ENCODE measurements at places on chromosomes 6 and 20.

DNA sequence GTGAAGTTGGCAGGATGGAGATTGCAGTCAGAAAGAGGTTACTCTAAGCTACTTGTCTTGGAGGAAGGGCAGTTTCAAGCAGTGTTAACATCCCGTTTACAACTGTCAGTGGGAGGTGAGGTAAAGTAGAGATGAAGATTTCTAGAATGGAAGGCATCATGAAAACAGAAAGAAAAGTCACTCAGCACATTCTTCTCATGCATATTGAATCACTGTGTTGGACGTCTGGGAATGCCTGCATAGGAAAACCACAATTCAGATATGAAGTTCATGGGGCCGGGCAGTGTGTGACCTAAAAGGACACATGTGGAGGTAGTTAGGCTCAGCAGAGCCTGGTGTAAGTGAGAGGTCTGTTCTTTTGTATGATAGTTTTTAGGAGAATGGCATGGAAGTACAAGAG, 73.5 kb upstream of the LAMP5 start:
- DNase-seq, result no peak

GRCh38 chr6:53986721-53987521, 124.3 kb upstream of the MLIP start:
- DNase-seq, result peak; percentile 11

GRCh38 chr6:15453186-15453585, 207.3 kb downstream of the JARID2 start:
- no peak for DNase-seq

- no peak for DNase-seq
Measured at GRCh38 chr6:116218866-116219265, 35.0 kb downstream of the TSPYL4 start.

DNA sequence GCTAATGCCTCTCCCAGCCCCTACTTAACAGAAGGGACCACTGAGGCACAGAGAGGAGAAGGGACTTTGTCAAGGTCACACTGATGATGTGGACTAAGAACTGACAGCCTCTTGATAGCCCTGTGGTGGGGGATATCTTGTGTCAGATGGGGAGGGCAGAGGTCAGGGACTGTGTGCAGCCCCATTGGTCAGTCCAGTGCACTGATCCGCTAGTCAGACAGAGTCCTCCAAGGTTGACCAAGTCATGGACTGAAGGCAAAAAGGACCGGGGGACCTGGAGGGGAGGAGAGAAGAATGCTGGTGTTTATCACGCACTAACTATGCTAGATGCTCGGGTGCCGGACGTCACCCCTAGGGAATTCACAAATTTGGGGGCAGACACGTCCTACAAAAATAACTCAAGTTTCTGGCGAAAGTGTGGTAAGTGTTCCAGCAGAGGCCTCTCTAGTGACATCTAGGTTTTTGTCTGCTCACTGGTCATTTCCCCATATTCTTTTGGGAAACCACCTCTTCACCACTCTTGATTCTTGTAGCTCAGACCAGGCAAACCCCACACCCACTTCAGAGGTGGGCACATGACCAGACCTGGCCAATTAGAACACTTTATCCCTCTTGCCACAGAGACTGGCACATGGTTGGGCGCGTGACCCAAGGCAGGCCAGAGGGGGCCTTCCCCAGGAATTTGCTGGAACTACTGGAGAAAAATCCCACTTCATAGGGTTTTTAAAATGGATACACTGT, 21.0 kb downstream of the TCF15 start:
- DNase-seq, result no peak

GRCh38 chr20:34713194-34713943, 9.2 kb downstream of the TP53INP2 start:
- DNase-seq, result no peak

DNA sequence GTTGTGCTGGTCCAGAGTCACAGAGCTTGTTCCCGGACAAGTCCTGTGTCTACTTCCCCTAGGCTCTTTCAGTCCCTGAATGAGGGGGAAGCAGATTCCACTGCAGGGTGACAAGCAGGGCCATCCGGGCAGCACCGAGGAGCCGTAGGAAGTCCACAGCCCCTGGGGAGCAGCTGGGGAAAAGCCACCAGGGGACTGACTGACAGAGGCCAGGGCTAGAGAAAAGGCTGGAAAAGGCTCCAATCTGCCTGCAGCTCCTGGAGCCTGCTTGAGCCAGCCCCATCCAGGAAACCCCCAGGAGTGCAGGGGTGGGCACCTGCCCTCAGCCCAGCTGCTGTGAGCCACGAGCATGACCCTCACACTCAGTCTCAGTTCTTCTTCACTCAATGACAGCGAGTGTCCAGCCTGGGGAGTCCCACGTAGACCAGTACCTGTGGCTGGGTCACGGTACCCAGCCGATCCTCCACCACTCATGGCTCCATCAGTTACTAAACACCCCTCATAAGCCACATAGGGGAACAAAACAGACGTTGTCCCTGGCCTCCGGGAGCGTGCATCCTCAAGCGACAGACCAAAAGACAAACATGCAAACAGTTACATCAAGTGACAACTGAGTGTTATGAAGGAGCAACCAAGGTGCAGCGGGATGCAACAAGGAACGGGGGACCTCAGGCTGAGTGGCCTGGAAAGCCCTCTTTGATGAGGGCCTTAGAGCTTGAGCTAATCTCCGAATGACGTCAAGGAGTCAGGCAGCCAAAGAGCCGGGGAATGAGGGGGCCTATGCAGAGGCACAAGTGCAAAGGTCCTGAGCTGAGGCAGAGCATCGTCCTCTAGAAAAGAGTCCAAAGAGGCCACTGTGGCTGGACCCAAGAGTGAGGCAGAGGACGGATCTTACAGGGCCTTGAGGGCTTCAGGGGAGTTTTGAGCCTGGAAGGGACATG, 24.8 kb upstream of the VSTM2L start:
- peak; percentile 52 for DNase-seq

DNA sequence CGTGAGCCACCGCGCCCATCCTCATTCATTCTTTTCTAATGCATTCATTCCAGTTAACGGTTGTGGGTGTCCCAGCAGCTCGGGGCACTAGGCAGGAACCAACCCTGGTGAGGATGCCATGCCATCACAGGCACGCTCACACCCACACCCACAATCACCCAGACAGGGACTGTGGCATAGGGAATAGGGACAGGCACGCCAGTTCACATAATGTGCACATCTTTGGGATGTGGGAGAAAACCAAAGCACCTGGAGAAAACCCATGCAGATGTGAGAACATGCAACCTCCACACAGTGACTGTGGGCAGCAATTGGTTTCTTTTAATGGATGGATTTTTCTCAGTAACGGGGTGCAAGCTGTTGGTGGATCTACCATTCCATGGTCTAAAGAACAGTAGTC, 64.3 kb downstream of the IRF4 start:
- DNase-seq, result no peak

GRCh38 chr6:88725111-88725975, 238.1 kb downstream of the RNGTT start:
- peak; percentile 4 for DNase-seq

- DNase-seq, result no peak
Measured at GRCh38 chr6:20837189-20837588, 302.9 kb downstream of the CDKAL1 start.

DNA sequence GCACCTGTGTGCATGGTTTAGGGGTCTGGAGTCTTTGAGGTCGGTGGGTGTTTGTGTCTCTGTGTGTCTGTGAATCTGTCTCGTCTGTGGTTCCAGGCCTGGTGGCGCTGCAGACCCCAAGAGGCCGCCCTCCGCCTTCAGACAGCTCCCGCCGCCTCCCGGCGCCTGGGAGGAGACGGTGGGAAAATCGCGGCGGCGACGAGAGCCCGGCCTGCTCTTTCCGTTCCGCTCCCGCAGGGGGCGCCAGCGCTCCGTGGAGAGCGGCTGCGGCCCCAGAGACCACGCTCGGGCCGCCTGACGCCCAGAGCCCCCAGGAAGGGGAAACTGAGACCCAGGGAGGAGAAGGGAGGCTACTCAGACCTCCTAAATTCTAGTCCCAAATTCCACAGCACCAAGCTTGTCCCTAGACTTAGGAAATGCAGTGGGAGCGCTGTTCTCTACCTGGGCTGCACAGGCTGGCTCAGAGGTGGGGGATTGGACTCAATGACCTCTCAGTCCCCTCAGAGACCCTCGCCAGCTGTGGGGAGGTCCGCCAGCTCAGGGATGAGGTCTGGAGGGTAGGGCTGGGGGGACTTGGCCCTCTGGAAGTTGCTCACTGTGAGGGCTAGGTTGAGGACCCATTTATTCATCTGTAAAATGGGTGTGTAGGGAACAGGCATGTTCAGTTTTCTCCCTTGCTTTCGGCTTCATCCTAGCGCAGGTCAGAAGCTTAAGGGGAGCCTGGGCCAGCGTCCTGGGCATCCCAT, 36.9 kb upstream of the BLCAP start:
- peak; percentile 80 for DNase-seq

GRCh38 chr6:109373762-109374161, 8.5 kb downstream of the CD164 start:
- DNase-seq, result no peak

- DNase-seq, result no peak
Measured at GRCh38 chr6:152502421-152503188, 134.6 kb downstream of the SYNE1 start.

GRCh38 chr6:135566311-135567068, 69.0 kb upstream of the AHI1 start:
- DNase-seq, result no peak

DNA sequence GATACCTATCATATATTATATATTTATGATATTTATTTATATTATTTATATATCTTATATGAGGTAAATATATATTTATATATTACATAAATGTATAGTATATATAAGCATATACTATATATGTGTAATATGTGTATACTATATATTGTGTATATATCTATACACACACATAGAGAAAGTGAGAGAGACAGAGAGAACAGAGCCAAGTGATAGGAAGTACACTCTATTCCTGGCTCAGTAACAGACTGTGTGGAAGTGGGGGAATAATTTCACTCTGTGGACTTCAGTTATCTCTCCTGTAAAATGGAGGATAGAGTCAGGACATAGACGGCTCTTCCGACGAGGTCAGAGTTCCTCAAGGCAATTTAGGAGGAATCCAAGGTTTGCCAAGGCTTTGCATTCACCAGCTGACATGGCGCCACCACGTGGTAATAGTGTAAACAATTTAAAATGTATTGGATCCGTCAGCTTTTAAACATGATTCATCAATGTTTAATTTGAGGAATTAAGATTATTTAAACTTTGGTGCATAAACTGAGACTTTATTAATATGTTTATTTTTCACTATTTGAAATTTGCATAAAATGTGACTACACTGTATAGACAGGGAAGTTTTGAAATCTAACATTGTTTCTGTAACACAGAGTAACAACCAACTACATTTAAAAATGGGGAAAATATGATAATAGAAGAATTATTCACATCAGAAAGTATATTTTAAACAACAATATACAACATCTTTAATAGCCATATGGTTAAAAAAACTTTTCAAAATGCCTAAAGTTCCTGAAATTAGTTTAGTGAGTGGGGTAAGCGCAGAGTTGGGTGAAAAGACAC, 75.4 kb upstream of the TMEM244 start:
- DNase-seq, result peak; percentile 45

DNA sequence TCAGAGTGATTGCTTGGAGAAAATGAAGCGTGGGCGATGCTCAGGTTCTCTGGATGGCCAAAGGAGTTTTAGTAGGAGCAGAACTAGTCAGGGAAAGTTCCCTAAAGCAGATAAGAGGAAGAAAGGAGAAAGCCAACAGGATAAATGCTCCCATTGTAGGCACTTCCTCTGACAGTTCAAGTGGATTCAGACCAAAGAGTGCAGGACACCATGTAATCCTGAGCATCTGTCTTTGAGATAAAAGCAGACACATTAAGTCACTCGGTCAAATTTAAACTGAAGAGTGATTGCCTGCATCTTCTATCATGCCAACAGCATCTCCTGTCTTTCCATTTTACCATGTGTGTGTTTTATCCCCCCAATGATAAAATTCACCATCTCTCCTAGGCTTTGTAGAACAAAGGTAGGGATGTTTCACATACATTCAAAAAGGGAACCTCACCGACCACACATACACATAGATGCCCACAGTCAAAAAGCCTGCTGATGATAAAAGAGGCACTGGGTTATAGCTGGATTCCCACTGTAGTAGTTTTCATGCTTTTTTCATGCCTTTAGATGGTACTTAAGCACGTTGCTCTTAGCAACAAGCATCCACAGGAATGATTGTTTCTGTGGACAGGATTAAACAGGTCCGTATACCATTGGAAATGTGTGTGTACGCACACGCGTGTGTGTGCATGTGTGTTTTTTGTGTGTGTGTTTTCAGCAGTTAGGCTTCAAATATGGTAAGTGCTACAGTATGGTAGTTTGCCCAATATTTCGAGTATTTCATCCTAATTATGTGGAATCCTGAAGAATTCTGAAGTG, 7.0 kb downstream of the GRIK2 start:
- no peak for DNase-seq

GRCh38 chr6:46263707-46264086, 92.9 kb upstream of the ENPP5 start:
- DNase-seq, result no peak

- peak; percentile 54 for DNase-seq
Measured at GRCh38 chr6:37698264-37699137, 818 bp upstream of the MDGA1 start.

GRCh38 chr6:14738933-14739332, 506.9 kb upstream of the JARID2 start:
- peak; percentile 82 for DNase-seq

DNA sequence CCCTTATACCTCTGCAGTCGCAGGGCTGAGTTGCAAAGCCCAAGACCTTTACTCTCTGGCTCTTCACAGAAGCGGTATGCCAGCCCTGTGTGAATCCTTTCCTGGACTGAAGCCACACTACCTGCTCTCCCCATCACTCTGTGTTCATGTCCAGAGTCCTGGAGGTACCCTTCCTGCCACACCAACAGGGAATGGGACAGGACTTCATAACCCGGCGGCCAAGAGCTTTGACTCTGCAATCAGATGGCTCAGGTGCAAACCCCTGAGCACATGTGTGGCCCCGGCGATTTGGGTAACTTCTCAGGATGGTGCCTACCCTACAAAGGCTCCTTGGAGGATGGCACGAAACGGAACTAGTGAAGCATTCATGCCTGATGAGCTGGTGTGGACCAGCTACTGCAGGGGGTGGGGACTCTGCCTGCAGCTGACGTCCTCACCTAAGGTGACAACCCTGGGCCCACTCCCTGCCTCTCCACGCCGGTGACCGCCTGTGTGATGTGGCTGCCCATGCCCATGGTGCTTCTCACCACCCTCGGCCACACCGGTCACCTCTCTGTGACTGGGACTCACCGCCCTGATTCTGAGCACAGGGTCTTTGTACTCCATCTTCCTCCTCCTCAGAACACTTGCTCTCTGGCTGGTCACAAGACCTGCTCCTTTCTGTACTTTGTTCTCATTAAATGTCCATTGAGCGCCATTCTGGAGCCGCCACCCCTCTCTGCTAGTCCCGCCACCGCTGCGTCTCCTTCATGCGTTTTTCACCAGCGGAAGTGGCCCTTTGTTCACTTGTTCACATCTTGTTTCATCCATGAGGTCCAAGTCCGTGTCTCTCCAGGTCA, 116.7 kb downstream of the SULF2 start:
- no peak for DNase-seq

DNA sequence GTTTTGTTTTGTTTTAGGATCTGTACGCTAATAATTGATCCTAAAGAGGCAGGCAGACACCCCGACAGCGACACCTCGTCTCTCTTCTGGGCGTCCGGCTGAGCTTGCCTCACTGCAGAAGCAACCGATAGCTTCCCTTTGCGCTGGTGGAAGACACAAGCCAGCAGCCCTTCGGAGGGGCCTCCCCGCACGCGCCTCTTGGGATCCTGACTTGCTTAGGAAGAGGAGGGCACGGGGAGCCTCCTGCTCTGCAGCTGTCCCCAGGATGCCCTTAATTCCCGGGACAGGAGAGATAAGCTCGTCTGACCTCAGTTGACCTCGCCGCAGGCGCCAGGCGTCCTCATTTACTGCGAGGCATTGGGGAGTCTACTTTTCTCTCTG, 94.0 kb downstream of the CD83 start:
- DNase-seq, result peak; percentile 96

Measured in SK-N-DZ (cell line).